ENCODE measurements at places on chromosomes 6 and 20. TPM values are rescaled to one million over a fixed set of nuclear protein-coding genes. Genes with fewer than 3 reads are reported as not detected.

- no peak overlapping the region for H3K27ac ChIP-seq
- no peak for DNase-seq
- no peaks in the 10 kb centered on the region for H3K36me3 ChIP-seq
- H3K4me3 ChIP-seq: no peak overlapping the region
- peaks cover 14% of the 10 kb centered on the region for H3K27me3 ChIP-seq
These were observed 4.3 kb downstream of the MYT1 start for GRCh38 chr20:64168381-64169090.

DNA sequence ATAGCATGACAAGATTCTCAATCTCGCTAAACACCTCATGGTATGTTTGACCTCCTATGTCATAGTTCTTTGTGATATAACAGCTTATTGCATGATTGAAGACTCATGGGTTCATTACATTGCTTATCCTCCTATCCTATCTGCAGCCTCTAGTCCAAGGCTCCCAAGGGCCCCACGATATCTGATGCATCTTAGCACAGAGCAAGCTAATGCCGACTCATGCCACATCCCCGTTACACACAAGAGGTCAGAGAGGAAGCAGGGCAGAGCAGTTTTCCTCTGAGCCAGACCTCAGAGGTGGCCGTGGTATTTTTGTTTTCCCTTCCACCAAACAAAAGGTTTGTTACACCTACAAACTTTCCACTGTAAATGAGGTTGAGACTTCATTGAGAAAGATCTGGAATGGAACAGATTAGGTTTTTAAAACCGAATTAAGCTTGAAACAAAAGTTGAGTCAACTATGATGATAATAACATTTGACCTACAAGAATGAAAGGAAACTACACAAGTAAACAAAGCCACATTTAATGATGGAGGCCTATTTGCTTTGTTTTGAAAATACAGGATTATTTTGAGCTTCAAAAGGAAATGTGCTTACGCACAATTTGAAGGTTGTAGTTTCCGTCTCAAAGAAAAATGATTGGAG lies 133.9 kb upstream of the MYLIP start:
- no peak overlapping the region for H3K27ac ChIP-seq
- no peaks in the 10 kb centered on the region for H3K27me3 ChIP-seq

GRCh38 chr6:165849534-165850430 lies 186.7 kb upstream of the PDE10A start:
- no peak overlapping the region for H3K27ac ChIP-seq
- no peak for DNase-seq
- H3K27me3 ChIP-seq: no peaks in the 10 kb centered on the region
- no peak overlapping the region for H3K4me3 ChIP-seq
- H3K4me1 ChIP-seq: no peaks in the 10 kb centered on the region
- no peaks in the 10 kb centered on the region for H3K36me3 ChIP-seq

DNA sequence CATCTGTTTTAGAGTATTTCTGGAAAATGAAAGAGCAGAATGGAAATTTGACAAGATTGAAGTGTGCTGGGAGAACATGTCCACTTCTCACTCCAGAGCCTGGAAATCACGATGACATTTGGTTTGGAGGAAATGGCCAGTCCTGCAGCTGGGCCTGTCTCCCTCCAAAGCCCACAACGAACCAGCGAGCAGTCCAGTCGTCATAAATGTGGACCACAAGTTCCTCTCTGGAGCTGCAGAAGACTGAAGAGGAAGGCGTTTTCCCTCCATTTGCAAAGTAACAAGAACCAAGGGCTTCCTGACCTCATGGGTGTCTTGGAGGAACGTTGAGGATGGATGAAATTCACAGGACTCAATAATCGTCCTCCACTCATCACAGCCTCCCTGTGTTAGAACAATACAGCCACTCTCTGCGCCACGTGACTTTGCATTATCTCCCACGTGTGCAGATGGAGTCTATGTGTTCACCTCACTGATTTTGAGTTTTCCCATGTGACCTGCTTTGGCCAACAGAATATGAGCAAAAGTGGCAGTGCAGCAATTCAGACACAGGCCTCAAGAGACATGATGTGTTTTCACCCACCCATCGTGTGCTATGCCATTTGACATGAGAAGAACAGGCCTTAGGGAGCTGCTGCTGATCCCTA lies 9.1 kb upstream of the SPATS1 start:
- no peaks in the 10 kb centered on the region for H3K4me1 ChIP-seq
- no peak for DNase-seq
- H3K36me3 ChIP-seq: no peaks in the 10 kb centered on the region

DNA sequence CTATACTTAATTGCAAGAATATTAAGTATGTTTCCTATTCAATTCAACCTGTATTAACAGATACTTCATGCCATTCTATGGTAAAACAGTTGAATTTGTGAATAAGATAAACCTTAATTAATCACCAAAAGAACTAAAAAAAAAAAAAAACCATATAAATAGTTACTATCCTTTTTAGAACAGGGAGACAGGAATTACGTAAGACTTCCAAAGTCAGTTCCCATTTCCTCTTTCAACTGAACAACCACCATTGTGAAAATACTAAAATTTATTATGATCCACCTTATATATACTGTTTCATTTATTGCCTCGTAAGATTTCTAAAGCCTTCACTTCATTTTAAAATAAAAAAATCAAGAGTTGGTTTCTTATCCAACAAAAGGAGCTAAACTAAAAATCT lies 9.4 kb downstream of the CCNC start:
- no peaks in the 10 kb centered on the region for H3K27me3 ChIP-seq
- no peak for DNase-seq
- no peak overlapping the region for H3K4me3 ChIP-seq
- peaks cover 1% of the 10 kb centered on the region for H3K36me3 ChIP-seq
- no peak overlapping the region for H3K27ac ChIP-seq
- no peaks in the 10 kb centered on the region for H3K4me1 ChIP-seq

The CDYL gene
- 41.6 TPM for total RNA-seq

The TMEM217 gene
- total RNA-seq: 1.6 TPM
